Stimulated activated CD4-positive, alpha-beta T cell treated with anti-CD3 and anti-CD28 coated beads, Interleukin-4, amount 100 ng/mL, for 4 hours (primary cell): ENCODE measurements at places on chromosomes 12 and 14.

- DNase-seq = no peak
These were observed 4.5 kb upstream of the CDKN3 start for GRCh38 chr14:54392131-54392859.

DNA sequence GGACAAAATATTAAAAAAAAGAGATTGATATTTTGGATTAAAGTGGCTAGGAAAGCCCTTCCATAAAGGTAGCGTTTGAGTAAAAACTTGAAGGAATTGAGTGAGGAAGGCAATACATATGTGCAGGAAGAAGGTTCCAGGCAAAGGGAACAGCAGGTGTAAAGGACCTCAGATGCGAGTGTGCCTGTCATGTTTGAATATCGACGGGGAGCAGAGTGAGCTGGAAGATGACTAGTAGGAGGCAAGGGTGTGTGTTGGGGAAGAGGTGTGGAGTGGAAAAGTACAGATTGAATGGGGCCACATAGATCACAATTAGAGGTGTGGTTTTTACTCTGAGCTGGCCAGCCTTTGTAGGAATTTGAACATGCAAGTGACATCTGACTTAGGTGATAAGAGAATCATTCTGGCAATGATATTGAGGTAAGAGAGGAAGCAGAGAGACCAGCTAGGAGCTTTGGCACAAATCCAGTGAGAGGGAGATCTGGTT lies 15.0 kb upstream of the FBXO33 start:
- DNase-seq = no peak

DNA sequence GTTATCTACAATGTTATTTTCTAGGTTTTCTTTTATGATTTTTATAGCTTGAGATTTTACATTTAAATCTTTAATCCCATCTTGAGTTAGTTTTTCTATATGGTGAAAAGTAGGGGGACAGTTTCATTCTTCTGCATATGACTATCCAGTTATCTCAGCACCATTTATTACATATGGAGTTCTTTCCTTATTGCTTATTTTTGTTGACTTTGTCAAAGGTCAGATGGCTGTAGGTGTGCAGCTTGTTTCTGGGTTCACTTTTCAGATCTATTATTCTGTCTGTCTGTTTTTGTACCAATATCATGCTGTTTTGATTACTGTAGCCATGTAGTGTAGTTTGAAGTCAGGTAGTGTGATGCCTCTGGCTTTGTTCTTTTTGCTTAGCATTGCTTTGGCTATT lies 477.3 kb downstream of the TMEM117 start:
- DNase-seq = no peak

DNA sequence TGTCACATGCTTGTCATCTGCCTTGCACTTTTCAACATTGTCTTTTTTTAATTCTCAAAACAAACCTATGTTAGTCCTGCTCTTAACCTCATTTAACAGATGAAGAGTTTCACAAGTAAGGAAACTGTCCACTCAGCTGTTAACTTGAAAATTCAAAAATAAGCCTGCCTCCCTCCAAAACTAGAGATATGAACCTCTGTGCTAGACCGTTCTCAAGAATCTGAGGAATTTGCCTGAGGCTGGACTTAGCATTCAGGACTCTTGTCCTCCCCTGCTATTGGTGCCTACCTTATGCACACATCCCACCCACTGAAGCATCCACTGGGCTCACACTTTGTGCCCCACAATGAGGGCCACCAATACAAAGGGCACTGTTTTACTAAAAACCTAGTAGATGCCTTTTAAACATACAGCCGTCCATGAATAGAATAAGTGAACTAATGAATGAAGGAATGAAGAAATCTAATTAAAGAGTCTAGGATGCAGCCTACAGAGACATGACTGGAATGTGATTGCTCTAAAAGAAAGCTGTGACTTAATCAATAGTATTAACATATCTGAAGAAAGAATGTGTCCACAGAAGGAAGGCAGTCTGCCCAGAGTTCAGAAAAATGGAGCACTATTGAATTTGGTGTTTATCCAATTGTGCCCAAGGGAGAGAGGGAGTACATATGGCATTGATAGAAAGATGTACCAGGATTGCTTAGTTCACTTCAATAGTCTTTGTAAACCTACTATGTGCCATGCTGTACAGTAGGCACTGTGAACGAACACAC lies 238.5 kb downstream of the SPTSSA start:
- DNase-seq = no peak

DNA sequence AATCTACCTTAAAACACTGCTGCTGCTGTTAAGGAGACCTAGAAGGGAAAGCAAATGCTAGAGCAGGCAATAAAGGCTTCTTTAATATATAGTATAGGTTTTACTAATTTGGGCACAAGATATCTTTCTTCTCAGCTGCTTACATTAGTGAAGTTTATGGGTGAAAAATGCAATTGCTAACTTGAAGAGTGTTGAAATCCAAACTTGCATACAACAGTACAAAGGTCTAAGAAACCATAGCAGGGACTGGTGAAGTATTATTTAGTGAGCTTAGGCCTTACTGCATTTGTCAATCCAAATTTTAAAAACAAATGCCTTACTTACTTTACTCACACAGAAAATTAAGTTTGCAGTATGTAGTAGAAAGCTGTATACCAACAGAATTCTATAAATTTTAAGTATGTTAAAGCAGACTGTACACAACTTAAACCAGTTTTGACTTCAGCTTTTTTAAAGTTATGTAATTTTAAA lies 1.4 kb upstream of the AP4S1 start:
- no peak for DNase-seq

- no peak for DNase-seq
These were observed 8.3 kb downstream of the PXN start for GRCh38 chr12:120257041-120257821.

DNA sequence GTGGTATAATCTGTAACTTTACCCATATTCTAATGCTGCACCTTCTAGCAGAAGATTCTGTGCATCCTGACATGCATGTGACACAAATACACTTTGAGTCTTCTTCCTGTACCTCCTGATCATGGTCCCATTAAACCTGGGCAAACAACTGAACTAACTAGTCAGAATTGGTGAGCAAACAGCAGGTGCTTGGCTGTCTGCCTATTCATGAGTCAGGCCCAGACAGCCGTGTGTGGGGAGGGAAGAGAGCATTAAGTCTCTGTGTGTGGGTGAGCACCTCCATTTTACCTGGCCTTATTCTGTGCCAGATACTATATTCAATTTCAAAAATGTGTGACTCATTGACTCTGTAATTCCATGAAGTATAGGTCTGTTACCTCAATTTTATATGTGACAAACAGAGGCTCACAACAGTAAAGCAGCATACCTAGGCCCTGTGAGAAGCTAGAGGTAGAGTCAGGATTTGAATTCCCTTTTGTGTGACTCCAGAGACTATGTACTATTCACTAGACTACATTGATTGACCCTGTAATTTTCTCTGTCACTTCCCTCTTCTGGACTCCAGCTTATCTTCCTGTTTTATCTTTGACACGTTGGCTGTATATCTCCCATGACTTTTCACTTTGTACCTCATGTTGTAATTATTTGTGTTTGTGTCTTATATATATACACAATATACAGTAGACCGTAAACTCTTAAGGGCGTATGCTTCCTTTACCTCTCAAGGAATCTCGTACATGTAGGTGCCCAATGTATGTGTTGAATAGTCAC lies 32.2 kb downstream of the SUSD6 start:
- DNase-seq = peak; percentile 89

DNA sequence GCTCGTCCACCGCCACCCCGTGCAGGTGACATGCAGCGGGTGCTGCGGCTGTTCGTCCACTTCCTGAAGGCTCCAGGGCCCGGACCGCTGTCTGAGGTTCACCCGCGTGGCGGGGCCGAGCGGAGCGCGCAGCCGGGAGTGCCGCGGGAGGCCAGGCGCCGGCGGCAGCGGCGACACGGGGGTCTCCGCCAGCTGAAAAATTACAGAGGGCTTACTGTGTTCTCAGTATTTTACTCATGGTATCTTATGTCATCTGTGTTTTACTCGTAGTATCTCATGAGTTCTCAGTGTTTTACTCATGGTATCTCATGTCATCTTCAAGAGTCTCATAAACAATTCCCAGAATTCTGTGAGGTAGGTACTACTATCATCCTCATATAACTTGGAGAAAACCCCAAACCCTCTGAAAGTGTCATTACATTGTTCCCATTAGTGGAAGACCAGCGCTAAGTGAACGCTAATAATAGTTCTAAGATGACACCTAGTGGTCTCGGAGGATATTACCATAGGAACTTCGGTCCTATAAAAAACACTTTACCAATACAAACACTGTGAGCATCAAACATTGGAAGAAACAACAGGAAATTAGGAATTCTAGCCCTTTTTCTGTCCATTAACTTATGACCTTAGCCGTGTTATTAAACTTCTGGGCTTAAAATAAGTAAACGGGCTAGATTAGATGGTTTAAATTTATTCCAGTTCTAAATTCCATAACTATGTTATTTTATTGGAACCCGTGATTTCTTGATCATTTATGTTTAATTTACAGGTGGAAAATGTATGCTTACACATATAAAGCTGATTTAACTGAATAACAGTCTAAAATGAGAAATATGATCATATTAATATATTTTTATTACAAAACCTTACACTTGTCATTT lies 32.4 kb downstream of the AK7 start:
- DNase-seq = peak; percentile 10

DNA sequence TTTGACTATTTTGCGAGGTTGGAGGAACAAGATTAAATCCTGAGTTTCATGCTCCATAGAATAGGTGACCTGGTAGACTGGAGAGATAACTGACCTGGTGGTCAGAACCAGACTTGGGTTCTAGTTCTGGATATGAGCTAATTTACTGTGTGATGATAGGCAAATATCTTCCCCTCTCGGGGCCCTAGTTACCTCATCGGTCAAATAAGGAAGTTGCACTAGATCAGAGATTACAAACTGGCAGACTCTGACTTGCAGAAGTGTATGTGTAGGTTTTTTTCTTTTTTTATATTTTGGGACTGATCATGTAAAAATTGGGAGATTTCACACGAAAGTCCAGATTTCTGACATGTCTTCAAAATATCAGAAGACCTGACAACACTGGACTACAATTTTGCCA lies 37.0 kb downstream of the RPH3A start:
- DNase-seq = no peak

DNA sequence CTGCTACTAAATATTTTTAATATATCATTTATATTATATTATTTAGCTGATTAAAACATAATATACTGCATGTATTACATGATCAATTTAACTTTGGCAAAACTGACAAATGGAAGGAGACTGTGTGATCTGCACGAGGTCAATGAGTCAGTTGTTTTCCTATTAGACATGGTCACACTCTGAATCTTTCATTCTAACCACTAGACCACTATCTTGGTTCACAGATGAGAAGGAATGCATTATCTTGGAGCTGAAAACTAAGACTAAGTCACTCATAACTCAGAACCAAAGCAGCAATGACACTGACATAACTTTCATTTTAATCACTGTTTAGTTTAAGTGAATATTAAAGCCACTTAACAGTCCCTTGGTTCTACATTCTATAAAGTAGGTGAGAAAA lies 37.4 kb downstream of the GNPTAB start:
- DNase-seq = no peak

GRCh38 chr12:94954948-94955592 lies 48.4 kb downstream of the NDUFA12 start:
- DNase-seq = no peak

GRCh38 chr14:54754623-54755386 lies 147.8 kb downstream of the GCH1 start:
- DNase-seq = no peak

DNA sequence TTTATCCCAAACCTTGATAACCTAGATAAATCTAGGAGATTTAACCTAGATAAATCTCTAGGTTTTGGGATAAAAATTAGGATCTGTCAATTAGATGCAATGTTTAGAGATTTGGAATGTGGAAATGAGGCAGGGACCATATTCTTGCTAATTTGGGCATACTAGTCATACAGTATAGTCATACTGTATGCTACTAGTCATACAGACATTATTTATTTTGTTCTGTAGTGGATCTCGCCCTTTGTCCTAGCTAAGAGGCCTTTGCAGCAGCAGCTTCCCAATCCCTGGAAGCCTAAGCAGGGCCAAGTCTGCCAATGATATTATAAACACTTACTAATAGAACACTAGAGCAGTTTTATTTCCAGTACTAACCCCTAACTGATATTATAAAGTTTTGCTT lies 136.4 kb downstream of the CEP128 start:
- no peak for DNase-seq

DNA sequence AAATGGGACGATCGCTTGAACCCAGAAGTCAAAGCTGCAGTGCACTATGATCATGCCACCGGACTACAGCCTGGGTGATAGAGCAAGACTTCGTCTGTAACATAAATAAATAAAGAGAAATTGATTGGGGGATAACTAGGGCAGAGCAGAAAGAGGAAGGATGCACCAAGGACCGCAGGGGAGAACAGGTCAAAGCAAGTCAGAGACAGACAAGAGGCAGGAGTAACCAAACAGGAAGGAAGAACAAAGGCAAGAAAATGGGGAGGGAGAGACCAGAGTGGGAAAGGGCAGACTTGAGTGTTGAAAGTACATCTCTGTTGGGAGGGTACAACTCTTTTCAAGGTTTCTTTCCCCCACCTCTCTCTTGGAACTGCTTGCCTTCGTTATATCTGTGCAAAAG lies 50.8 kb upstream of the ELK3 start:
- DNase-seq = no peak

GRCh38 chr14:57091030-57091608 lies 177.6 kb downstream of the EXOC5 start:
- no peak for DNase-seq

GRCh38 chr12:94208622-94208966 lies 60.2 kb downstream of the PLXNC1 start:
- peak; percentile 7 for DNase-seq

GRCh38 chr12:43306066-43306465 lies 245.9 kb downstream of the ADAMTS20 start:
- no peak for DNase-seq

- DNase-seq = no peak
These were observed 45.4 kb downstream of the ANO2 start for GRCh38 chr12:5899675-5900074.
